ENCODE measurements at places on chromosomes 12 and 14.

DNA sequence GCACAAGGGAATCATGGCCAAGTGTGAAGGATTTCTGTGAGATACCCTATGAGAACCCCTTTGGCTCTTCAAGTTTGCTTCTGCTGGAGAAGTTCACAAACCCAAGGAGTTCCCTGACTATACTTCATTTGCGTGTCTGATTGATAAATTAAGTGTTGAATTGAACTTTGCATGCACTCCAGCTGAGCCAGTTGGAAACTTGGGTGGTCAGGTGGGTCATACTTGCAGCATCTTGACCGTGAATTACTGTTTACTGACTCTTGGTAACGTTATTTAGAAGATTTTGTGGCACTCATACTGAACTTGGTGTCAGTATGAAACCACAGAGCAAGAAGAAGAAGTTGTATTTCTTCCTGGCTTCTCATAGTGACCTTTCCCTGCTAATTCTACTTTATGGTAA lies 77.5 kb downstream of the TGFB3 start:
- no peak for DNase-seq

GRCh38 chr14:44361083-44361482 lies 146.0 kb downstream of the FSCB start:
- DNase-seq: no peak

- DNase-seq: no peak
These were observed 50.8 kb downstream of the RPS6KA5 start for GRCh38 chr14:91009501-91010152.

- DNase-seq: no peak
These were observed 200.4 kb upstream of the ARHGAP5 start for GRCh38 chr14:31876741-31877140.

- no peak for DNase-seq
These were observed 1.2 kb downstream of the LPCAT3 start for GRCh38 chr12:7016958-7017571.

DNA sequence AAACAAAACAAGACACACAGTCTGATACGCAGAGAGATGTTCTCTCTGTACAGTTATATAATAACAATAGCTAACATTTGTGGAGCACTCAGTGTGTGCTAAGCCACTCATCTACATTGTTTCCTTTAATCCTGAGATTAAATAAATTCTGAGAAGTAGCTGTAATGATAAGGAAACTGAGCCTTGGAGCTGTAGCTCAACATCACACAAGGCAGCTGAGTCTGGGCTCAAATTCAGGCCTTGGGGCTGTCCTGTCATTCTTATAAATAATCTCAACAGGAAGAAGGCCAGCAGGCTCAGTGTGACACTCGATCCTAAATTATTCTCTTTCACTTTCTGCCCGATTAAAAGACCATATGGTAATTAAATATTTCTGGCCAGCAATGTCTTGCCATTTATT lies 24.5 kb downstream of the CDKN1B start:
- DNase-seq: no peak

DNA sequence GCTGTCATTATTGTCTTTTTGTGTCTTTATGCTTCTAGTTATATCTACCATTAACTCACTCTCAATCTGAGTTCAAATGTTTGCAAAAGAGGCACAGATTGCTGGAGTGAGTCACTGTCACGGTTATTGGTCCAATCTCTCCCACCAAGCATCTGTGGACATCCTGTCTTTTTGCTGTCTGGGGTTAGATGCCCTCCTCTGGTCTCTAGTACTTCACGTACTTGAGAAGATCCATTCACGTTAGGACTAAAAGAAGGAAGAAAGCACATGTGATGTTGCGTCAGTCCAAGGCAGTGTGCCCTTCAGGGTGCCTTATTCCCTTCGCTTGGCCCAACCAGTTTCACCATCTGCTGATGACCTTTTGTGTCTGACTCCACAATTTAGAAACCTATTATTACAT lies 72.3 kb upstream of the STXBP6 start:
- no peak for DNase-seq

- no peak for DNase-seq
These were observed 2.1 kb downstream of the SOX5 start for GRCh38 chr12:23947395-23947794.

GRCh38 chr12:72618764-72619163 lies 346.6 kb downstream of the TRHDE start:
- DNase-seq: no peak

DNA sequence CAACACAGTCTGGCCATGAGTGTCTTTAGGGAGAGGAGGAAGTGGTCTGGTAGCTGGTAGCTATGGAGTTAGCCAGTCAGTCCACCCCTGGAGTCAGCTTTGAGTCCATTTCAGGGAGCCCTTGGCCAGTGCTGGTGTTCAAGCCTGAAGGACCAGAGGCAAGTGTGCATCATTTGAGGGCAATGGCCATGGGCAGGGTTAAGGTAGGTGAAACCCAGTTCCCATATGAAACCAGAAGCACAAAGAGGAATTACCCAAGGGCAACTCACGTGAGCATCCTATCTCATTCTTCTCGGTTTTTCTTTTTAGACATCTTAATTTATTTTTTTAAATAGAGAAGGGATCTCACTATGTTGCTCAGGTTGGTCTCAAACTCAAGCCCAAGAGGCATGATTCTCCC lies 61.3 kb upstream of the ACTN1 start:
- DNase-seq: no peak

Data from fibroblast of the conjunctiva (primary cell).